HCT116 (cell line): ENCODE measurements at places on chromosomes 1 and 21. TPM values are rescaled to one million over a fixed set of nuclear protein-coding genes. Genes with fewer than 3 reads are reported as not detected.

RUNX3 gene
- total RNA-seq = 22.6 TPM

SLC5A9 gene
- not detected for total RNA-seq

MARK1 gene
- total RNA-seq = 3.6 TPM

- H3K27ac ChIP-seq = no peak overlapping the region
- no peaks in the 10 kb centered on the region for H3K27me3 ChIP-seq
- no peak for DNase-seq
Measured at GRCh38 chr1:91582431-91582921, 81.8 kb downstream of the CDC7 start.

DNA sequence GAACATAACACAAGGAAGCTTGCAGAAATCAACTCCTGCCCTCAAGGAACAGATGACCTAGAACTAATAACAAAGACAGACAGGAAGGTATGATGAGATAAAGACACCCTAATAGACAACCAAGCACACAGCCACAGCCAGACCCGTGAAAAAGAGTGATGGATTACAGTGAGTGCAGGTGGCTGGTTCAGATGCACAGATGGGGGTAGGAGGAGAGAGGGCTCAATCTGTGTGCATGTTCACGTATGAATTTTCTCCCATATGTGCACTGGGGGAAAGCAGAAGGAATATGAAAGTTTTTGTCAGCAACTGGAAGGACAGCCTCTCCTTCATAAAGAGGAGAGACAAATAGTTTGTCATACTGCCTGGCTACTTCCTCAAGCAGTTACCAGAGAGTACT is 367.1 kb downstream of the PBX1 start:
- H3K27me3 ChIP-seq = no peaks in the 10 kb centered on the region
- H3K4me3 ChIP-seq = no peak overlapping the region
- H3K27ac ChIP-seq = no peak overlapping the region
- DNase-seq = no peak

GRCh38 chr1:33292726-33293340 is 28.1 kb downstream of the A3GALT2 start:
- H3K27me3 ChIP-seq = no peaks in the 10 kb centered on the region
- H3K36me3 ChIP-seq = no peaks in the 10 kb centered on the region
- no peak overlapping the region for H3K4me3 ChIP-seq
- no peak overlapping the region for H3K27ac ChIP-seq

DNA sequence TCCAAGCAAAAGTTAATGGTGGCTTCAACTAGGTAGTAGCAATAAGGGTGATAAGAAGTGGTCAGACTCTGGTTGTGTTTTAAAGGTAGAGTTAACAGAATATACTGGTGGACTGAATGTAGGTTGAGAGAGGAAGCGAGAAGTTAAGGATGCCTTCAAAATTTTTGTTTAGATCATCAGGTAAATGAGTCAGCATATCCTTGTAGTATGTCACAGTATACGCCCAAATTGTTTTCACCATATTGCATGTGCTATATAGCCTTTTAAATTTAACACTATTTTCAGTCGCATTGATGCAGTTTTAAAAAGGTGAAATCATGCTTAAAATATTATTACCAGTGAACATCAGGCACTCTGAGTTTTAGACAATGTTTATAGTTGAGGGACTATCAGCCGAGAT is 74.6 kb downstream of the RBM11 start:
- H3K4me1 ChIP-seq = no peaks in the 10 kb centered on the region
- no peak for DNase-seq
- H3K27ac ChIP-seq = no peak overlapping the region
- H3K4me3 ChIP-seq = no peak overlapping the region
- H3K27me3 ChIP-seq = no peaks in the 10 kb centered on the region

DNA sequence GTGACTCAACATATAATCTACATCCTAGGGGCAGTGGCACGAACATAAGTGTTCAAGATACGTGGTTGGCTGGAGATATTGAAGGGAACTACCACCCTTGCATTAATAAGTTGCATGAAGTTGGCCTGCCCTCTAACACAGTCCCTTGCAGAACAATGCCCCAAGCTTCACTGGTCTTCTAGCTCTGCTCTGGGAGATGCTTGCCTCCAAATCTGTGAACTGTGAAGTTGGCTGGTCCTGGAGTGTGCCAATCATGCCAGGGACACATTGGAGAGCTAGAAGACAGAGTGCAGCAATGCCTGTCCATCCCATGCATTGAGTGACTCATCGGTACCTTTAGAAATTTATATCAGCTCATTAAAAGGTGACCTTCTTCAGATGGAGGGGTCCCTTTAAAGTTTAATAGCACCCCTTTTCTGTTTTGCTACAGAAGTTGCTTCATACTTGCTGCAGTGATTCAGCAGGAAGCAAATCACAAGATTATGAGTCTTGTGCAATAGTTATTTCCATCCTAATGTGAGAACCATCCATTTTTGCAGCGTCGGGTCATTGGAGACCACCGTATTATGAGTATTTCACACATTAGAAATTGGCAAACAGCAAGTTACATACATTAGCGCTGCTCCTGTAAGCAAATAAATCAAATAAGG is 55.2 kb upstream of the KAZN start:
- no peak overlapping the region for H3K27ac ChIP-seq
- H3K4me1 ChIP-seq = no peaks in the 10 kb centered on the region
- peaks cover 52% of the 10 kb centered on the region for H3K27me3 ChIP-seq
- no peaks in the 10 kb centered on the region for H3K36me3 ChIP-seq
- no peak overlapping the region for H3K4me3 ChIP-seq

DNA sequence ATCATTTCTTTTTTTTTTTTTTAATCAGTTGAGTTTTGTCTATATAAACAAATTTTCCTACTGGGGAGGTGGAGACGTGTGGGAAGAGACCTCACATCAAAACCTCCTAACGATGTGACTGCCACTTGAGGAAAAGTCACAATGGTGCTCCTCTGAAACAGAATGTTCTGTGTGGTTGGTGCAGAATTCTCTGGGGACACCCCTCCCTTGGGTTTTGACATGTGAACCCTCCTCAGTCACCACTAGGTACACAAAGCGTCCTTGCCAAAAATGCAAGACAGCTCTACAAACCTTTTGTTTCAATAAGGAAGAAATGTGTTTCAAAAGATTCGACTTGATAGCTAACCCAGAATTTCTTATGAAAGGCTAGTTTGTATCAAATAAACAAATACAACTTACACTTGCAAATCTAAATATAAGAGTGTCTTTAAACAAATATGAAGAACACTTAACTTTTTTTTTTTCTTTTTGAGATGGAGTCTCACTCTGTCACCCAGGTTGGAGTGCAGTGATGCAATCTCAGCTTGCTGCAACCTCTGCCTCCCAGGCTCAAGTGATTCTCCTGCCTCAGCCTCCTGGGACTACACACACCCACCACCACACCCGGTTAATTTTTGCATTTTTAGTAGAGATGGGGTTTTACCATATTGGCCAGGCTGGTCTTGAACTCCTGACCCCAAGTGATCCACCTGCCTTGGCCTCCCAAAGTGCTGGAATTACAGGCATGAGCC is 9.3 kb downstream of the SLC25A24 start:
- no peaks in the 10 kb centered on the region for H3K27me3 ChIP-seq
- H3K27ac ChIP-seq = no peak overlapping the region
- H3K4me1 ChIP-seq = no peaks in the 10 kb centered on the region
- DNase-seq = no peak
- no peak overlapping the region for H3K4me3 ChIP-seq
- no peaks in the 10 kb centered on the region; the same call in 1 of the 2 replicates for H3K36me3 ChIP-seq

- no peaks in the 10 kb centered on the region for H3K36me3 ChIP-seq
- peaks cover 23% of the 10 kb centered on the region for H3K27me3 ChIP-seq
- no peak overlapping the region for H3K27ac ChIP-seq
- DNase-seq = no peak
- H3K4me3 ChIP-seq = no peak overlapping the region
- no peaks in the 10 kb centered on the region for H3K4me1 ChIP-seq
Measured at GRCh38 chr1:48492392-48492791, 20.4 kb upstream of the SPATA6 start.
